Calu3 (cell line): ENCODE measurements at places on chromosomes 4 and X.

DNA sequence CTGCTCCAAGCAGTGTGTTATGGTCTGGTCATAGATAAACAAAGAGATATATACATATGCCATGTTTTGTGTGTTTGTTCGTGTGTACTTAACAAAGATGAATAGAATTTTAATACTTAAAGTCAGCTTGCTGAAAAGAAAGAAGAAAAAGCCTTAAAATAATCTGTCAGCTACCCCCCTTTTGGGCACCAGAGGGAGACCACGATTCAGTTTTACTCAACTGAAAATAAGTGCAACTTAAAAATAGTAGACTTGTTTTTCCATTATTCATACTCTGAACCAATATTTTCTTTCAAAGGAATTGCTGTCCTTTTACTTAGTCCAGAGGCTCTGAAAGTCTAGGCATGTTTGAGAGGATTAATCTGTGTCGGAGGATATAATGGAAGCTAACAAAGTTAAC lies 181.7 kb upstream of the AGTR2 start:
- DNase-seq = no peak
- H3K27ac ChIP-seq = no peak overlapping the region
- H3K27me3 ChIP-seq = no peaks in the 10 kb centered on the region
- no peaks in the 10 kb centered on the region for H3K36me3 ChIP-seq
- H3K4me3 ChIP-seq = no peak overlapping the region

- H3K4me3 ChIP-seq = no peak overlapping the region
- H3K27me3 ChIP-seq = peaks cover 23% of the 10 kb centered on the region
- DNase-seq = no peak
- no peak overlapping the region for H3K27ac ChIP-seq
Measured at GRCh38 chr4:57154191-57154590, 44.0 kb upstream of the IGFBP7 start.

DNA sequence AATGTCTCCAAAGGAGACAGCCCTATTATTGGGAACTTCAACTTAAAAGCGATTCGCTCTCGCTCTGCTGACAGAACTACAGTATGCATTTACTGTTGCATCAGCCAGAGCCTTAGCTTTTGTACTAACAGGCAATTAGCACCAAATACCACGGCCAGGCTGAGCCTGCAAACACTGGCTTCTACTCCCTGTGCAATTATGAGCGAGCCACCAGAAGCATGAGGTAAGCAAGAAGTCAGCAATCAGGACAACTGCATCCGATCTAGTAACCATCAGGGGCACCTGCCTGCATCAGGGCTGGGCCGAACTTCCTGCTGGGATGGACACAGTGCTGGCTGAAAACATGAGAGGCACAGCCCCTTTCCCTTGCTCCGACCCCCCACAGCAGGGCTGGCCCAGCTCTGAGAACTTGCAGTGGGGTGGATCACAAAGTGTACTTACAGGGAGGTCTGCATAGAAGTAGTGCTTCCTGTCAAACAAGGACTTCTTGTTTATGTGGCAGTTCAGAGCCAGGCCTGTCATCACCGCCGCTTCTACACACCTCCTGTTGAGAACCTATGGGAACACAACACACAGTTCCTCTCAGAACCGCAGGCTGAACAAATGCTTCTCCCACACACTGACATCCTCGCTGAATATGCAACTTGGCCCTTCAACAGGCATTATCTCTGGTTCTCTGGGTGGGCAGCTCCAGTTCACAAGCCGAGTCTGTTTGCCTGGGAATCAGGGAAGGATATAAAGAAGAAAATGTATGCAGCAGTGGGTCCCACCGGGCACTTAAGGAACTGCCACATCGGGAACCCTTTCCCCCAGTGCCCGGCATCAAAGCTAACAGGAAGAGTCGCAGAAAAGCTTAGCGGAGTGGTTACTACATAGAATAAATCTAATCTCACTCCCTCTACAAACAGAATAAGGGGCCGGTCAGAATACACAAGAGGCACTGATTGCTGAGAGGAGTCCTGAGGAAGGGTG lies 41.5 kb downstream of the GATB start:
- no peaks in the 10 kb centered on the region for H3K36me3 ChIP-seq
- H3K4me3 ChIP-seq = no peak overlapping the region
- no peaks in the 10 kb centered on the region for H3K27me3 ChIP-seq
- no peak for DNase-seq

DNA sequence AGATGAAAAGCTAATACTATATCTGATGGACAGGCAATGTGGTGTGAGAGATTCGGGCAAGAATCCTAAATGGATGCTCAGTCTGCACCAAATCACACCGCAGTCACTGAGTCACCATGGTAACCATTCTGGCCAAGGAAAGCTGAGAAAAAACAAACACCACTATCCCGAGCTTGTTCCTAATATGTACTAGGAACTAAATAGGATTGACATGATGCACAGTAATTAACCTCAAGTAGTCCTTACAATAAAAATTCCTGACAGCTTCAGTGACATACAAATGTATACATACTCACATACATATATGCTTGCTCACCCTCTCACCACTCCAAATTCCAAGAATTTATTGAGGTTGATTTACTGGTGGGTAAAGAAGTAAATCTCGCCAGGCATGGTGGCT lies 1.1 kb upstream of the RAB40A start:
- no peaks in the 10 kb centered on the region for H3K4me1 ChIP-seq
- H3K4me3 ChIP-seq = no peak overlapping the region
- no peaks in the 10 kb centered on the region for H3K36me3 ChIP-seq
- DNase-seq = no peak
- no peak overlapping the region for H3K27ac ChIP-seq
- H3K27me3 ChIP-seq = no peaks in the 10 kb centered on the region

DNA sequence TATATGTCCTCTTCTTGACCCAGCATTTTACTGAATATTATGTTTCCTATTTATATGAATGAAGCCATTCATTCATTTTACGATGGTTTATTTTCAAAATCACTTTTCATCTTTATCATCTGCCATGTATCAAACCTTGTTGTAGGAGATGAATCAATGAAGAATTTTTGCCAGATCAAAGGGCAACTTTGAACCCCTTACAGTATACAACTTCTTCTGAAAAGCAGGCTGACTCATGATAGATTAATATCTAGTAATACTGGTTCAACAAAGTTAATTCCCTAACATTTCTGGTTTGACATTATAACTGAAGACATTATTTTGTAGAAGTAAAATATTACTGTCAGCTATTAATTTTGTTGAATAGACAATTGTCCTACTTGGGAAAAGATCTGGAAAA lies 226.0 kb downstream of the RPA4 start:
- H3K27me3 ChIP-seq = no peaks in the 10 kb centered on the region
- no peak for DNase-seq
- no peak overlapping the region for H3K4me3 ChIP-seq
- no peaks in the 10 kb centered on the region for H3K36me3 ChIP-seq

- H3K4me3 ChIP-seq = no peak overlapping the region
- no peak for DNase-seq
- H3K27me3 ChIP-seq = no peaks in the 10 kb centered on the region
- no peak overlapping the region for H3K27ac ChIP-seq
- H3K36me3 ChIP-seq = no peaks in the 10 kb centered on the region
Measured at GRCh38 chr4:180558427-180558826, 1684.8 kb upstream of the TENM3 start.

DNA sequence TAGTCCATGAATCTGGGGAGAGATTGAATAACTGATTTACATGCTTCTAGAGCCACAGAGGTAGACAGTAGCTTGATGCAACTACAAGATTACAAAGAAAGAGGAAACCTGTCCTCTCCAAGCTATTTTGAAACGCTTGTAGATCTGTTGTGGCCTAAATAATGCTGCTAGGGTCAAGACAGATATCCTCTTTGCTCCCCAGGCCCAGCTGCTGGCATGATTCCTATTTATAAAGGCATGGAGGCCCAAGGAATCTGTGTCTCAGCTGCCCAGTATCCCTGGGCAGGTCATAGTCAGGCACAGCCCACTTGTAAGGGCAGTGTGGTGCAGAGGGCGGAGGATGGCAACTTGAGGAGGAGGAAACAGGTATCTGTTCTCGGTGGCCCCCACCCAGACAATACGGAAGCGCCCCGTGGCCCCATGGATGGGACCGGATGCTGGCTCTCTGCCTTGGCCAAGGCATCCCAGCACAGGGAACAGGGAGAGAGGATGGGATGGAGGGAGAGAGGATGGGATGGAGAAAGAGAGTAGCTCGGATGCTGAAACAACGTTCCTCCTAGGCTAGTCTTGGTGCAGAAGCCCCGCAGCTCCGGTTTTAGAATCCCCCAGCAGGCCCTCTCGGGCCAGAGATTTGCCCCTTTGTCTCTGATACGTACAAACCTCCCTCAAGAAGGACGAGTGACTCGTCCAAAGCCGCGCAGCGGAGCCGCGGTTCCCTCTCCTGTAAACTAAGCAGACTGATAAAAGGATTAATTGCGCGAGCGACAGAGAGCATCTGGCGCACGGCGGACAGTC lies 767 bp upstream of the SMIM20 start:
- peaks cover 19% of the 10 kb centered on the region for H3K36me3 ChIP-seq
- no peak for DNase-seq
- H3K4me1 ChIP-seq = peaks cover 28% of the 10 kb centered on the region
- no peaks in the 10 kb centered on the region for H3K27me3 ChIP-seq

GRCh38 chr4:27088491-27088890 lies 227.8 kb downstream of the STIM2 start:
- peak; percentile 5 for DNase-seq
- H3K27me3 ChIP-seq = no peaks in the 10 kb centered on the region
- H3K4me3 ChIP-seq = no peak overlapping the region
- H3K4me1 ChIP-seq = peaks cover 16% of the 10 kb centered on the region

DNA sequence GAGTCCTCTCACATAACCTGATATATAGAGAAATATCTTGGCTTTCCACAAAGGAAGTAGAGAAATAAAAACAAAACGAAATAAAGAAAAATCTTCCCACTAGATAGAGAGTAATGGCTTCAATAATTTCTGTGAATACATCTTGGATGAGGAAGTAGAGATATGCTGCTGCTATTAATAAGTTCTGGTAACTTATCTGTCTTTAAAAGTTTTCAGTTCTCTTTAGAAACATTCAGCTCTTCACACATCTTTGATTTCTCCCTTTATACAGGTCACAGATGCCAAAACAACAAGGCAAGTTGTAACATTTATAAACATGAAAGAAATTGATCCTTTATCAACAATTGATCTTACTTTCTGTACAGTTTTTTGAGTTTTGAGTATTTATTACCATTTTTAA lies 615.8 kb downstream of the TRAM1L1 start:
- no peaks in the 10 kb centered on the region for H3K36me3 ChIP-seq
- peaks cover 7% of the 10 kb centered on the region for H3K4me1 ChIP-seq
- H3K27me3 ChIP-seq = no peaks in the 10 kb centered on the region

GRCh38 chrX:56802921-56803849 lies 74.1 kb downstream of the NBDY start:
- H3K4me3 ChIP-seq = no peak overlapping the region
- no peaks in the 10 kb centered on the region for H3K4me1 ChIP-seq
- H3K27ac ChIP-seq = no peak overlapping the region
- H3K27me3 ChIP-seq = no peaks in the 10 kb centered on the region
- DNase-seq = no peak

DNA sequence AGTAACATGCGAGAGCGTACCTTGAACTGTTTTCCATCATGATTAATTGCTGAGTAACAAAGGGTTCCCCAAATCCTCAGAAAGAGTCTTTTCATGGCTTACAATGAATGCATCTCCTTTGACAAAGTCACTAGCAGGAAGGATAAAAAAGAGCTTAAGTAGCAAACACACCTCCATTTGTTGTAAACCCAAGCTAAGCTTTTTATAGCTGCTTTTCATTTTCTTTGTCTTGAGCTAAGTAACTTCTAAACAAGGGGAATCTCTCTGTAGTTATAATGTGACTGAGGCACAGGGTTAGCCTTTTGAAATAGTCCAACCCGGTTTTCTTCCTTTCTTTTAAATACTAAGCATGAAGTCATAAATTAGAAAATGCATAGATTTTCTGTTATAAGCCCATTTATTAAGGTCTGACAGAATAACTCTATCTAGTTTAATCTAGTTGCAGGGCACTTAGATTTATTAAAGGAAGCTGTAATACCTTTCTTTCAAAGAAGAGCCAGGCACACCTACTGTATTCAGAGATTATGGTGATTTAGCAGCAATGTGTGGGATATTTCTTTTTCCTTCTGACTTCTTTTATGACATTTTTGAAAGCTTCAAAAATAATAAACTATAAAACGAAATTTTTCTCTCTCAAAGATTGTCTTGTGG lies 226.9 kb upstream of the SMIM31 start:
- DNase-seq = no peak
- H3K4me3 ChIP-seq = no peak overlapping the region
- no peak overlapping the region for H3K27ac ChIP-seq
- no peaks in the 10 kb centered on the region for H3K27me3 ChIP-seq
- H3K4me1 ChIP-seq = no peaks in the 10 kb centered on the region
- no peaks in the 10 kb centered on the region for H3K36me3 ChIP-seq

GRCh38 chr4:164596318-164596878 lies 157.5 kb upstream of the SMIM31 start:
- H3K4me3 ChIP-seq = no peak overlapping the region
- H3K36me3 ChIP-seq = no peaks in the 10 kb centered on the region
- no peak overlapping the region for H3K27ac ChIP-seq
- no peaks in the 10 kb centered on the region for H3K4me1 ChIP-seq
- no peak for DNase-seq

DNA sequence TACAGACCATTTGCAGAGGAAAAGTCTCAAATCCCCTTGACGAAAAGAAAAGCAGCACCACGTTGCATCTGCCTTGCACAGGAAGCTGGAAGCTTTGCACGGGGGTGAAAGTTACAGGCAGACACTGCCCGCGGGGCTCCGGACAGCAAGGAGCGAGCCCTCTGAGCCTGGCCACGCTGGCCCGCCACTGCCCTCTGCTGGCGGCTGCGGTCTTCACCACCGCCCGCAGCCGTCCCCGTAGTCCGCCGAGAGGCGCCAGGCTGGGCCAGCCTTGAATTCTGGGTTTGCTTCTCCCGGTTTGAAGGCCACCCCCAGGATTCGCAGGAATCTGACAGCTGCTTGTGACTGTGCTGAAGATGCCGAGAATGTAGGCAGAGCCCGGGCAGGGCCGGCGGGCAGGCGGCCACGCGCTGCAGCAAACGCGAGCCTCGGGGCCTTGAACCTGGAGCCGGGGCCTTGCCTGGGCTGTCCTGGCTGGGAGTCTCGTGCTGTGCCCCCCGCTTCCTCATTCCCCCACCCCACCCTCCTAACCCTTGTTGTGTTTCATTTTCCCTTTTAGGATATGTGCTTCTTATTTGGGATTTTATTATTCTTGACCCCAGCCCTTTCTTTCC lies 49.2 kb downstream of the ENPP6 start:
- no peaks in the 10 kb centered on the region for H3K36me3 ChIP-seq
- peaks cover 32% of the 10 kb centered on the region for H3K27me3 ChIP-seq
- no peaks in the 10 kb centered on the region for H3K4me1 ChIP-seq

DNA sequence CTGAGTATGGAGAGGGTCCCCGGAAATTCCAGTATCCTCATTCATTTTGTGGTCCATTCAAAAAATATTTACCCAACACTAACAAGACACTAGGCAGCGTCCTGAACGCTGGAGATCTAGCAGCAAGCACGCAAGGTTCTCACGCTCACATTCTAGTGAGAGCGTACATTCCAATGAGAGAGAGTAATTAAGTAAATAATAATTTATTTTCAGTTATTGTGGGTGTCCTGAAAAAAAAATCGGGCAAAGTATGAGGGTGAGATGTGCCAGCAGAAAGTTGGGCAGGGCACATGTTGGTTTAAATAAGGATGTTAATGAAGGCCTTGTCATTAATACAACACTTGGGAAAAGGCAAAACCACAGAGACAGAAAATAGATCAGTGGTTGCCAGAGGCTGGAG lies 4.0 kb upstream of the TMEM156 start:
- peaks cover 24% of the 10 kb centered on the region for H3K4me1 ChIP-seq
- no peaks in the 10 kb centered on the region for H3K27me3 ChIP-seq
- H3K36me3 ChIP-seq = peaks cover 8% of the 10 kb centered on the region
